ENCODE measurements at places on chromosomes 2 and 18. TPM values are rescaled to one million over a fixed set of nuclear protein-coding genes. Genes with fewer than 3 reads are reported as not detected.

The KCNG2 gene
- total RNA-seq: not detected

The TCF23 gene
- not detected for total RNA-seq

The GRB14 gene
- not detected for total RNA-seq

The SLC5A7 gene
- not detected for total RNA-seq

The IL1RL2 gene
- total RNA-seq: 1.4 TPM

The TXNDC9 gene
- 24.5 TPM for total RNA-seq

The DIPK1C gene
- not detected for total RNA-seq
